ENCODE measurements at places on chromosomes 3 and 15. TPM values are rescaled to one million over a fixed set of nuclear protein-coding genes. Genes with fewer than 3 reads are reported as not detected.

The IL17RD gene
- polyA plus RNA-seq: 1.3 TPM

The NR1I2 gene
- 0.03 TPM for polyA plus RNA-seq

The HACL1 gene
- polyA plus RNA-seq: 7.5 TPM

The SAMMSON gene
- polyA plus RNA-seq: not detected

The CD86 gene
- polyA plus RNA-seq: 2.3 TPM

The MYZAP gene
- 303 TPM for polyA plus RNA-seq

The TF gene
- 11.6 TPM for polyA plus RNA-seq

The PGBD4 gene
- 1.1 TPM for polyA plus RNA-seq

DNA sequence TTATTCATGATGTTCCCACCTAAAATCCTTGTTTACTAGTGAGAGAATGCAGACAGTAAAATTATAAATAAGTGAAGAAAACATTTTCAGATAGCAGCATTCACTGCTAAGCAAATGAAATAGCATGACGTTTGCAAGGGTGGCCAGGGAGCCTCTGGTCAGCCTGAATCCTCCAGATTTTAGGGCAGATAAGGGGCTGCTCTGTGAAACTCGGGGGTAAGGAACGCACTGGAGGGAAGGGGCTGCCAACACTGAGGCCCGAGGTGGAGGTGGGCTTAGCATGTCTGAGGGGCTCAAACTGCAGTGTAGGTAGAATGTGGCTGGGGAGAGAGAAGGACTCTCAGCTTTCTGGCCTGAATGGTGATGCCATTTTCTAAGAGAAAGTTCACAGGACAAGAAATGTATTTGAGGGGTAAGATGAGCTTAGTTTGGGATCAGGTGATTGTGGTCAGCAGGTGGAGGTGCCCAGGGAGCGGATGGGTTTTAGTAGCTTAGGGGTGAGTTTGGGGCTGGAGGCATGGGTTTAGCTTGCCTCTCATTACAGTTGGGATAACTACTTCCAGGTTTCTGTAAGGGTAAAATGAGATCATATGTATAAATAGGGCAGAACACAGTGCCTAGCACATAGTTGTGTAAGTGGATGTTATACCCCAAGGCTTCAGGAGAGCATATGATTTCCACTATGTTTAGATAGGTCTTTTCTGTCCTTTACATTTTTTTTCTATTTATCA is 20.5 kb downstream of the GPR171 start:
- DNase-seq: no peak

- no peak for DNase-seq
These were observed 110.2 kb downstream of the RBPMS2 start for GRCh38 chr15:64665179-64665578.

DNA sequence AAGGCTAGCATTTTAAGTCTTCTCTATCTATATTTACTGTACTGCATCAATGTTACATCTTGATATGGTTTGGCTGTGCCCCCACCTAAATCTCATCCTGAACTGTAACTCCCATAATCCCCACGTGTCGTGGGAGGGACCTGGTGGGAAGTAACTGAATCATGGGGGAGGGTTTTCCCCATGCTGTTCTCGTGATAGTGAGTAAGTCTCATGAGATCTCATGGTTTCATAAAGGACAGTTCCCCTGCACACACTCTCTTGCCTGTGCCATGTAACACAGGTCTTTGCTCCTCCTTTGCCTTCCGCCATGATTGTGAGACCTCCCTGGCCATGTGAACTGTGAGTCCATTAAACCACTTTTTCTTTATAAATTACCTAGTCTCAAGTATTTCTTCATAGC is 161.5 kb downstream of the TBC1D5 start:
- DNase-seq: no peak

GRCh38 chr3:43247561-43248184 is 38.7 kb upstream of the SNRK start:
- no peak for DNase-seq

GRCh38 chr3:100761211-100761942 is 52.1 kb downstream of the TFG start:
- DNase-seq: no peak

DNA sequence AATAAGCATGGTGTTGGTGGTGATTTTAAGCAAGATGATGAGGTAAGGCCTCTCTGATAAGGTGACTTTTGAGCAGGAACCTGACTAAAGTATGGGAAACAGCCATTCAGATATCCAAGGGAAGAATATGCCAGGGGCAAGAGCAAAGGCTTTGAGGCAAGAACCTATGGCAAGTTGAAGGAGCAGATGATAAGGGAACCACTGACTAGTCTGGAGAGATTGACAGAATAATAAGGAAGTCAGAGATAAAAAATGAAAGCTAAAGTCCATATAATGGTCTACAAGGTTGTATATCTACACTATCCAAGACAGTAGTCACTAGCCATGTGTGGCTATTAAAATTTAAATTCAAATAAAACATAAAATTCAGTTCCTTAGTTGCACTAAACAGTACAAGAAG is 2.5 kb upstream of the C3orf38 start:
- no peak for DNase-seq

DNA sequence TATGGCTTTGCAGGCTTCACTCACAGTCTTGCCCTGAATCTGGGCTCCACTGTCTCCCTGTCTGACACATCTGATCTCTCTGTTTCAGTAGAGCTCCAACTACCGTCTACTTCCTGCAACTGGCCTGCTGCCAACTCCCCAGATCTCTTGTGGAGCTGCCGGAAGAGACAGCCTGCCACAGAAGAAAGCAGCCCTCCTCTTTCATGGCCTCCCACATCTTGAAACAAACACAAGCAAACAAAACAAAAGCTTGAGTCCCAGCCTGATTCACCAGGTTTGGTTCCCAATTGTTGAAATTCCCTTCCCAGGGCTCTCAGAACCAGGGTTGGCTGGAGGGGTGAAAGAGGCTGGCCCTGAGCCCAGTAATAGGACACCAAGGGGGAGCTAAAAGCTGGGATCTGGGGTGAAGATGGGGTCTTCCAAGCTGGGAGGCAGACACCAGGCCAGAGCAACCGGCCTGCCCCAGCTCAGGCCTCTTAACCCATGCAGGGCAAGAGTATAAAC is 55.3 kb upstream of the CA12 start:
- DNase-seq: peak; percentile 86

- no peak for DNase-seq
These were observed 237.5 kb upstream of the TBC1D5 start for GRCh38 chr3:17979911-17980310.

DNA sequence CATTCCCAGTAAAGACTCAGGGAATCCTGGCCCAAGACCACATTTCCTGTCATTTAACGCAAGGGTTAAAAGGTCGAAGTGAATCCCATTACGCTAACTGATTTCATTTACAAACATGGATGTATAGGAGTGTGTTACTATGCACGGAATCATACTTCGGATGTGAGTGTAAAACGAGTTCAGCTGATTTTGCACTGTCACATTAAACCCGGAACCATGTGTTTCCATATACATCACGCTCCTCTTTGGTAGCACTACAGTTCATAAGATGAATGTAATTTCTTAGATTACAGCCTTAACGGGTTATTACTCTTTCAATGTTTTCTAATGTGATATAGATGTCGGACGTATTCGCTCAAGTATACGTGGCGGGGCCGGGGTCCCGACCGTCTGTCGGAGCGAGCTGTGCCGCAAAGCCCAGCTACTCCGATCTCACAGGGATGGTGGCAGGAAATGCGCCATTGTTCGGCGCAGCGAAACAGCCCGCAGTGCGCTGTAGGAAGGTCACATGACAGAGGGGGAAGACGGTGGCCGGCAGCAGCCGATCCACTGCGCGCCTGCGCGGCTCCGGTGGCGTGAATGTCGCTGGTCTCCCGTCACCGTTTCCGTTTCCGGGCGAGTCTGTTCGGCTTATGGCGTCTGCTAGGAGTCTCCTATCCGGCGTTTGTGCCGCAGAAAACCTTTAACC is 97.3 kb downstream of the NPAP1 start:
- DNase-seq: peak; percentile 69

DNA sequence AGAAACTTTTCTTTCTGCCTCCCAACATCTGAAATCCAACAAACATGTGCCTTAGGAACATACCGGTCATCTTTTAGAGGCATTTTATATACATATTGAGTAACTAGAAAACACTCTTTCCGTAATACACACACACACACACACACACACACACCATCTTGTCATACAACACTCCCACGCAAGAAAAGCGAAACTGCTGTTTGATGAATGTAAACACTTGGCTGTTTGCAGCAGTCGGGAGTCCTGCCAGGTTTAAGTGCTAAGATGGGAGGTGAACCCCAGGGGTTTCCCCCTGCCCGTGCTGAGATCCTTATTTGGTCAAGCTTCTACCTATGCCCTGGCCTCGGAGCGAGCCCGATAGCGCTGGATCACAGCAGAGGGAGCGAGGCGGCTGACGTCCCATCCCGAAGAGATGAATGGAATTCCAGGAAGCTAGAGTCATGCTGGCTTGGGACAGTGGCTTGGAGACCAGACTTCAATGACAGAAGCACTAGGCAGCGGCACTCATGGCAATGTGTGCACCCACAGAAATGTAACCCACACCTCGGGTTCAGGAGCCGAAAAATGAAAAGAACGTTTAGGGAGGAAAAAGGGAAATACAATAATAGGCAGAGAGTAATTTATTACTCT is 1.3 kb upstream of the THBS1 start:
- DNase-seq: peak; percentile 51

- DNase-seq: no peak
These were observed 19.8 kb upstream of the FGF12 start for GRCh38 chr3:192747145-192747544.

DNA sequence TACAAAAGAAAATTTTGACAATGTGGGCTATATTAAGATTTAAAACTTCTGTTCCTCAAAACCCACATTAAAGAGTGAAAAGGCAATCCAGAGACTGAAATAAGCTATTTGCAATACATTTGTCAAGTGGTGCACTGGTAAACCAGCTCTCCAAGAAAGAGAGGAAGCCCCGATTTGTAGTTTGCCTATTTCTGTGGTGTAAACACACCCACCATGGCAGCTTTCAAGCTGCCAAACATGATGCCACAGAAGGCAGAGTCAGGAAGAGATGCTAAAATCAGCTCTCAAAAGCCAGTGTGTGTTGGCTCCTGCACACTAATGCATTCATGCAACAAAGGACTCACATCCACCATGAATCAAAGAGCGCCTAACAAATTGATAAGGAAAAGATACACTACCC is 17.5 kb downstream of the RFTN1 start:
- DNase-seq: no peak

- DNase-seq: no peak
These were observed 103.0 kb upstream of the HES1 start for GRCh38 chr3:194032828-194033435.

- DNase-seq: no peak
These were observed 1064.3 kb upstream of the EPHA6 start for GRCh38 chr3:95750097-95750496.

- no peak for DNase-seq
These were observed 55.4 kb downstream of the ITGA11 start for GRCh38 chr15:68376447-68377060.

DNA sequence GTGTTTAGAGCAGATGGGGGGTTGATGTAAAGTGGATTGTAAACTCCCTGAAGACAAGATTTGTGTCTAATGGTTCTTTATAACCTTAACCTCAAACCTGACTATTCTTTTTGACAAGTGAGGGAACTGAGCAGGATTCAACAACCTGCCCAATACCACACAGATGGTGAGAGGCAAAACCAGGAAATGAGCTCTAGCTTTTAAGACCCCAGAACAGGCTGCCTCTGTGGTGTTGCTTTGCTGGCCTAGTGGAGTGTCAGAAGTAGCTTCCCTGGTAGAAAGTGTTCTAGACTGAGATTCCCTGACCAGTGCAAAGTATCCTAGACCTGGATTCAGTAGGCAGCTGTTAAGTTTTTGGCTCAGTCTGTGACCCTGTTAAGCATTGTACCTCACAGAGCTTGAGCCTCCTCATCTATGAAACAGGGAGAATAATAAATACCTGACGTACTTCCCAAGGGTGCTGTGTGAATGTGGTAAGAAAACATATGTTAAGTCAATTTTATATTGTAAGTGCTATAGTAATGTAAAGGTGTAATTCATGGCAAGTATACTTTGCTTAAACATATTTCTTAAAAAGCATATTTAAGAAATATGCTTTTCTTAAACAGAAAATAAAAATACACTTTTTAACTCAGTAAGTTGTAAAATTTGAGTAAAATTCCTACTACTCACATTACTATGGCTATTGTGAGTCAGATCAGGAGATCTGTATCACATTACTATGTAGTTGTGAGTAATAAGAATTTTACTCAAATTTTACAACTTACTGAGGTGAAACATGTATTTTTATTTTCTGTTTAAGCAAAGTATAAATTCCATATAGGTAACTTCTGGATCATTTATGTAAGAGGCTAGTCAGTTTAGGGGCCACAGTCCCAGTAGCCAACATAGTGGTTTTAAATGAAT is 8.8 kb downstream of the GPR87 start:
- DNase-seq: no peak

DNA sequence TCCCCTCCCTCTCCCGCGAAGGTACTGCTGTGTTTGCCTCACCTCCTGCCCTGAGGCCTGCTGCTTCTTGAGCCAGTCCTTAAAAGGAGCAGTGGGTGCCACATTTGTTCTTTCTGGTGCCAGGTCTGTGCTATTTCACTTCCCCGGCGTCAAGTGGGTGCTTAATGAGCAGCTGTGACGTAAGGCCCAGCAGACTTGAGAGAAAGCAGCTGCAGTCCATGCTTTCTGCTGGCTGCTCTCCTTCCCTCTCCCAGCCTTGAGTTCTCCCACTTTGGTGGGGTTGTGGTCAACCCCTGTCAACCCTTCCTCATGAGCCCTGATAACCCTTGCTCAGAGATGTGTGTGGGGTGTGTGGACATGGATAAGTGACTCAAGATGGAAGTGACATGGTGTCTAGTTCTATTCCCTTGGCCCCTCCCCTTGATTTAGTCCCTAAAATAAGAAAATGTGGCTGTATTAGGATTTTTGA is 6.9 kb downstream of the INAFM2 start:
- peak; percentile 64 for DNase-seq

- DNase-seq: no peak
These were observed 42.0 kb upstream of the SKOR1 start for GRCh38 chr15:67783303-67783702.
